ENCODE measurements at places on chromosomes 11 and 22. TPM values are rescaled to one million over a fixed set of nuclear protein-coding genes. Genes with fewer than 3 reads are reported as not detected.

The MYOD1 gene
- total RNA-seq: not detected

The CD248 gene
- 11.0 TPM for total RNA-seq

The CDC45 gene
- 110 TPM for total RNA-seq

The FAM180B gene
- not detected for total RNA-seq

The STK33 gene
- 3.8 TPM for total RNA-seq

The WBP2NL gene
- total RNA-seq: 0.68 TPM

The ALDH3B1 gene
- not detected for total RNA-seq

The GGTLC3 gene
- total RNA-seq: not detected

The ARAP1 gene
- total RNA-seq: 49.3 TPM

The DCDC1 gene
- total RNA-seq: 0.14 TPM
